ENCODE measurements at places on chromosomes 13 and 19.

DNA sequence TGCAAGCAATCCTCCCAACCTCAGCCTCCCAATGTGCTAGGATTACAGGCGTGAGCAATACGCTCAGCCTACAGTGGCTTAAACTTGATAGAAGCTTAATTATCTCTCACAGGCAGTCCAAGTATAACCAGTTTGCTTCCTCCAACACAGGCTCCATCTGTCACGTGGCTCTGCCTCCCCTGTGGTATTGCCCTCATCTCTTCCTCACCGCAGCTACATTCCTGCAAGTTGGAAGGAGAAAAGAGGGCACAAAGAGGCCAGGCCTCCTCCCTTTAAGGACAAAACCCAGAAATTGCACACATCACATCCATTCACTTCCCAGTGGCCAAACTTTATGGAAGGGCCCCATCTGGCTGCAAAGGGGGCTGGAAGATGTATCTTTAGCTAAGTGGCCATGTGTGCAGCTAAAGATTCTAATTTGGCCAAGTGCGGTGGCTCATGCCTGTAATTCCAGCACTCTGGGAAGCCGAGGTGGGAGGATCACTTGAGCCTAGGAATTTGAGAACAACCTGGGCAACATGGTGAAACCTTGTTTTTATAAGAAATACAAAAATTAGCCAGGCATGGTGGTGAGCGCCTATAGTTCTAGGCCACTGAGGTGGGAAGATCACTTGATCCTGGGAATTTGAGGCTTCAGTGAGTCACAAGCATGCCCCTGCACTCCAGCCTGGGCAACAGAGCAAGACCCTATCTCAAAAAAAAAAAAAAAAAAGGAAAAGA lies 3.1 kb upstream of the SDHAF1 start:
- DNase-seq = no peak

DNA sequence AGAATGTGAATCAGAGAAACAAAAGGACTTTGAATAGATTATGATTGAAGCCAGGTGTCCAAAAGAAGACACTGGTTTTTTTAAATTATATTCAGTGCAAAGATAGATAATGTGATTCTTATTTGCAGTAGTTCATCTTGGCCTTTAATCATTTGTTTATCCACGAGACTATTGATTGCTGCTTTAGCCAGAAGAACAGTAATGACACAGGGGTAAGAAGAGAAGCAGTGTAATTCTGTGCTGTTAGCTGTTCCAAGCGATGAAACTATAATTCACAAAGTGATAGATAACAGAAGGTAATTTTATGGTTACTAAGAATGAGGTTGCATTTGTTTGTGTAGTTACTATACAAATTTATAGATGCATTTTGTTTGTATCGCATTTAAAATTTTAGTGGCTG lies 311.6 kb downstream of the MZT1 start:
- no peak for DNase-seq

- no peak for DNase-seq
These were observed 216.8 kb upstream of the MAB21L1 start for GRCh38 chr13:35693134-35693784.

DNA sequence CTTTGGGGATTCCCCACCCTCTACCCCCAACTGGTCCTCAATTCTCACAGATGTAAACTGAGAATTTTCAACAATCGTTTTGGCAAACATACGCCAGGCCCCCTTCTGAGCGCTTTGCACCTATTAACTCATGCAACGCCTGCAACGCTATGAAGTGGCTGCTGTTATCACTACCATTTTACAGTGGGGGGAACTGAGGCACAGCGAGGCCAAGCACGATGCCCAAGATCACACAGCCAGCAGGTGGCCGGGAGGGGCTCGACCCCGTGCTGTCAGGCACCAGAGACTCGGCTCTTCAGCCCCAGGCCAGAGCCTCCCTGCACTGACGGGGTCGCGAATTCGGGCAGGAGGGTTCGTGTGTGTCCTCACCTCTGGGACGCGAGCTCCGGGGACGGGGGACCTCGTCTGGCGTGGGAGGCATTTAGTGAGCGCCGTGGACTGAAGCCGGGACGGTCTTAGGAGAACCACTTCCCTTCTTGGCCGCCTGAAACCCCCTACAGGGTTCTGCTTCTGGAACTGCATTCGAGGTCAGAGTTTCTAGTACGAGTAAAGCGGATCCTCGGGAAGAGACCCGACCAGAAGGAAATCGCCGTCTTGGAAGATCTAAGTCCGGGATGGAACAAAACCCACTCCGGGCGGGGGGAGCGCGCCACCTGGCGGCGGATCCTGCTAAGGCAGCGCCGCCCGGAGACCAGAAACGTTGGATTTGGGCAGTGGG lies 21.0 kb downstream of the ZNF114 start:
- DNase-seq = peak; percentile 78

GRCh38 chr19:6576869-6577475 lies 14.0 kb downstream of the CD70 start:
- DNase-seq = no peak

DNA sequence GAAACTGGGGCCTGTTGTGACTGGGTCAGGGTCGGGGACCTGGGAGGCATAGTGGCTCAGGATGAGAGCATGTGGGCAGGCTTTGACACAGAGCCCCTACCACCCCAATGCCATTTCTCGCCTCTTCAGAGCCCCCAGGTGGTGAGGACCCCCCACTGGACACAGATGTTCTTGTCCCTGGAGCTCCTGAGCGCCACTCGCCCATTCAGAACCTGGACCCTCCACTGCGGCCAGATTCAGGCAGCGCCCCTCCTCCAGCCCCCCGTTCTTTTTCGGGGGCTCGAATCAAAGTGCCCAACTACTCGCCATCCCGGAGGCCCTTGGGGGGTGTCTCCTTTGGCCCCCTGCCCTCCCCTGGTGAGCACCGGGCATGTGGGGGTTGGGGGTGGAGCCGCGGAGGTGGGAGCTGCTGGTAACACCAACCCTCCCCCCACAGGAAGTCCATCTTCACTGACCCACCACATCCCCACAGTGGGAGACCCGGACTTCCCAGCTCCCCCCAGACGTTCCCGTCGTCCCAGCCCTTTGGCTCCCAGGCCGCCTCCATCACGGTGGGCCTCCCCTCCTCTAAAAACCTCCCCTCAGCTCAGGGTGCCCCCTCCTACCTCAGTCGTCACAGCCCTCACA lies 10.4 kb downstream of the IGFLR1 start:
- DNase-seq = no peak

DNA sequence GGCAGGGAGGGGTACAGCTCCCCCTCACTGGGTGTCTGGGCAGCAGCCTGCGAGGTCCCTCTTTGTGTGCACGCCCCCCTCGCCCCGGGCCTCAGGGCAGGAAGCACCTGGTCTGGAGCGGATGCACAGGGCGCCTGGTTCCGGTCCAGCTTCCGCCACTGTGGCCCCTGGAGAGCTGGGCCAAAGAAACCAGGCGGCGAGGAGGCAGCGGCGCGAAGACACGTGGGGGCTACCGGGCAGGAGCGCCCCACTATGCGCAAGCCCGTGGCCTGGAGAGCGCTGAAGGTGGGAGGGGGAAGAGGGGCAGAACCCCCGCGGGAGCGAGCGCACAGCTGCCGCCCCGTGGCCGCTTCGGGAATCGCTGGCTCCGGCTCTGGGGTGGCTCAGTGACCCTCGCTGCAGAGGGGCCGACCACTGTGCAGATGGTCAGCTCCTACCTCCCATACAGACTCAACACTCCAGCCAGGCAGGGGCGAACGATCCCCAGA lies 1.7 kb upstream of the LYL1 start:
- peak; percentile 88 for DNase-seq

DNA sequence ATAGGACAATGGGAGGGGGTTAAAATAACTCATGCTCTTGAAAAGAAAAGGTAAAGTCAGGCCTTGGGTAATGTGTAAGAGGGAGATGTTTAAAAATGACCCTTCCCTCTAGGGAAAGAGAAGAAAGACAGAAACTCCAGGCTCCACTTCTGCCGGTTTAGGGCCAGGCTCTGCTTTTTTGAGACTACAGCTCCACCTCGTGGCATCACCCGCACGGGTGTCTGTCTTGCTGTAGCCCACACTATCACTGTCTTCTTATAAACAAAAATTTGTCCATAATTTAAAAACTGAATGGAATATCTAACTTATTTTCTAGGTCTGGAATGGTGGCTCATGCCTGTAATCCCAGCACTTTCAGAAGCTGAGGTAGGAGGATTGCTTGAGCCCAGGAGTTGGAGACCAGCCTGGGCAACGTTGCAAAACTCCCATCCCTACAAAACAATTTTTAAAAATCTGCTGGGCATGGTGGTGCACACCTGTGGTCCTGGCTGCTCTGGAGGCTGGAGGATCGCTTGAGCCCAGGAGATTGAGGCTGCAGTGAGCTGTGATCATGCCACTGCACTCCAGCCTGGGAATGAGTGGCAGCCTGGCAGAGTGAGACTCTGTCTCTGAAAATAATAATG lies 65.1 kb upstream of the GTF3A start:
- peak; percentile 75 for DNase-seq

DNA sequence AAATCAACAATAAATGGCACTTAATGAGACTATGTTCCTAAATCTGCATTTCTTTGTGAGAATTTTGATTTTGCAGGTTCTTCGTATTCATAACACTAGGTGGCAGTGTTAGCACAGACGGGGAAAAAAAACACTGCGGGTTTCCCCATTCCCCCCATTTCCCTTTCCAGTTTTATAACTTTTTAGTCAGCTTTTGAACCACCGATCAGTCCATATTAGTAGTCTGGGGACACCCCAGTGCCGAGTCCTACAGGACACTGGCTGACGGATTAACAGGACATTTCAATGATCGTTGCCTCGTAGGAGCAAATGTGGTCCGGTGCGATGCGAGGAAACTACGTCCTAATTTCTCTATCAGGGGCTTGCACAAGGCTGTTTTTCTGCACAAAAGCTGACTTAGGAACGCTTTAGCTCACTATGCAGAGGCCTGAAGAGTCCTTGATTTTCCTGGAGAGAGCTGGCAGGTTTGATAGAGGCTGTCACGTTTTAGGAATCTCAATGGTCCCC lies 234.3 kb downstream of the LMO7 start:
- peak; percentile 43 for DNase-seq

GRCh38 chr19:20078581-20079031 lies 806 bp downstream of the ZNF90 start:
- DNase-seq = no peak

DNA sequence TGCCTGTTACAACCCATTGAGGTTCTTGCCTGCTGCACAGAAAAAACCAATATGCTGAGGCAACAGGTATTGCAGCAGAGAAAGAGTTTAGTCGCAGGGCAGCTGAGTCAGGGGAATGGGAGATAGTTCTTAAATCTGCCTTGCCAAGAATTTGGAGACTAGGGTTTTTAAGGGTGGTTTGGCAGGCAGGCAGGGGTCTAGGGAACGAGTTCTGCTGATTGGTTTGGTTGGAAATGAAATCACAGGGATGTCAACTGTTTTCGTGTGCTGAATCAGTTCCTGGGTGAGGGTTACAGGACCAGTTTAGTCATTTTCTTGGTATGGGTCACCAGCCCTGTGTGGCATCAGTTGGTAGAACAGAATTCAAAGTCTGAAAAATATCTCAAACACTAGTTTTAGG lies 36.6 kb downstream of the PDS5B start:
- DNase-seq = no peak

GRCh38 chr13:44045180-44045562 lies 165.5 kb downstream of the LACC1 start:
- DNase-seq = no peak

DNA sequence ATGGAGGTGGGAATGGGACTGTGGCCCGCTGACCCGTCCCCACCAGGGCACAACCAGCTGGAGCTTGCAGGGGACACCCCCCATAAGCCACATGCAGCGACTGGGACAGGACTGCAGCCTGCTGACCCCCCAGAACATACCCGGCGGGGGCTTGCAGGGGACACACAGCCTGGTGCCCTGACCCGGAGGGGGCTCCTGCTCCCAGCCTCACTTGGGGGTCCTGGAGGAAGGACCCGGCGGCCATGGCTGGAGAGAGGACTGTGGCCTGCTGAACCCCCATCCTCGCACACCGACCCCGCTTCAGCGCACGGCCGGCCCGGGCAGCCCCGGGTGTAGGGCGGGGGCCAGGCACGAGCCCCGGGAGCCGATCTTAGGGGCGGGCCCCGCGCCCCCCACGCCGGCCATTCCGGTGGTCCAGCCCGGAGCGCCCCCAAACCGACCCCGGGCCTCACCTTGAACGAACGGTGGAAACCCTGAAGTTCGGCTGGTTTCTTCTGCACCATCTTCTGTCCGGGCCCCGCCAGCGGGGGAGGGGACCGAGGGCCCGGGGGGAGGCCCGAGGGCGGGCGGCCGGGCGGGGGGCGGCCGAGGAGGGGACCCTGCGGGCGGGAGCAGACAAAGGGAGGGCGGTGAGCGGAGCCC lies 574 bp downstream of the MKNK2 start:
- DNase-seq = no peak

GRCh38 chr19:15114153-15114540 lies 6.9 kb downstream of the SYDE1 start:
- DNase-seq = no peak
